ENCODE measurements at places on chromosomes 13 and 19. TPM values are rescaled to one million over a fixed set of nuclear protein-coding genes. Genes with fewer than 3 reads are reported as not detected.

DNA sequence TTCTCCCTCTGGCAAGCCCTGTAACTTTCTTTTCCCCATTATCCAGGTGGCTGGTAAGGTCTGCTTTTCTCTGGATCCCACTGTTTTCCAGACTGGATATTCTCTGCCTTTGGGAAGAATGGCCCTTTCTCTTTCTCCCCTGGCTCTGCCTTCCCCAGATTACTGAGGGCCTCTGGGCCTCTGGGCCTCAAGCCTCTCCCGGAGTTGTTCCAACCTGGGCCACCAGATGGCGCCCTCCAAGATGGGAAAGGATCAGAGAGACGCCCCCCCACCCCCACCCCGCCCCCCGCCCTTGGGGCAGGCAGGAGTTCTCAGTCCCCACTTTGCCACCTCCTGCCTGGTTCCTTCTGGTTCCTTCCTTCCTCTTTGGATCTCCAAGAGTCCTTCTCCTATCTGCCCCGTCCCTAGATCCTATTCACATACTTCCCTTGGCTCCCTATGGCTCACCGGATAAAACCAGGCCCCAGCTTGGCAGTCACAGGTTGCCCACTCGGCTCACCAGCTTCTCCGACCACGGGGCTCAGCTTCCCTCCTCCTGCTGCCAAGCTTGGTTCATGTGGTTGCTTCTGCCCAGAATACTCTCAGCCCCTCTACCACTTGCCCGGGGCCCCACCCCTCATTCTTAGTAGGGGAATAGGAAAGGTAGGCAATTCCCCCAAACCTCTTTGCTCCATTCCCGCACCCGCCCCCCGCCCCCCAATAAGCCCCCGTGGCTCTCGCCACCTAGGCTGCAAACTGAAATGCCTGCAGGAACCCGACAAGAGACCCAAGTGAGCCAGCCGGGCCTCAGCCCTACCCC lies 13.1 kb downstream of the EPS8L1 start:
- DNase-seq = no peak

DNA sequence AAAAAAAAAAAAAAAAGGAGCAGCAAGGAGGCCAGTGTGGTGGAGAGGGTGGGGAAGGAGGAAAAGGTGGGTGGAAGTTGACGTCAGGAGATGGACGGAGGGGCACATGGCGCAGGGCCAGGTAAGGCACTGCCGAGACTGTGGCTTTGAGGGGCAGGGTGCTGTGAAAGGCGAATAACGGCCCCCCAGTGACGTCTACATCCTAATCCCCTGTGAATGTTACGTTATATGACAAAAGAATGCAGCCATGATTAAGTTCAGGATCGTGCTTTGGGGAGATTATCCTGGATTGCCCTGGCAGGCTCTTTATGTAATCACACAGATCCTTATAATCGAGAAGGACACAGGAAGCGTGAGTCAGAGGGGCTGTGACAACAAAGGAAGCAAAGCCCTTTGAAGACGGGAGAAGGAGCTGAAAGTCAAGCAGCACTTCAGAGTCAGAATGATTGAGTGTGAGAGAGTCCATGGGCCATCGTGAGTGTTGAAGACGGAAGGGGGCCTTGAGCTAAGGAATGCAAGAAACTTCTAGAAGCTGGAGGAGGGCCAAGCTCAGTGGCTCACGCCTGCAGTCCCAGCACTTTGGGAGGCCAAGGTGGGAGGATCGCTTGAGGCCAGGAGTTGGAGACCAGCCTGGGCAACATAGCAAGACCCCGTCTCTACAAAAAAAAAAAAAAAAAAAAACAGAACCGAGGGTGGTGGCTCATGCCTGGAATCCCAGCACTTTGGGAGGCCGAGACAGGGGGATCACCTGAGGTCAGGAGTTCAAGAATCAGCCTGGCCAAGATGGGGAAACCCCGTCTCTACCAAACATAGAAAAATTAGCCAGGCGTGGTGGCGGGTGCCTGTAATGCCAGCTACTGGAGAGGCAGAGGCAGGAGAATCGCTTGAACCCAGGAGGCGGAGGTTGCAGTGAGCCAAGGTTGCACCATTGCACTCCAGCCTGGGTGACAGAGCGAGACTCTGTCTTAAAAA lies 13.8 kb upstream of the CEACAM16 start:
- no peak for DNase-seq

DNA sequence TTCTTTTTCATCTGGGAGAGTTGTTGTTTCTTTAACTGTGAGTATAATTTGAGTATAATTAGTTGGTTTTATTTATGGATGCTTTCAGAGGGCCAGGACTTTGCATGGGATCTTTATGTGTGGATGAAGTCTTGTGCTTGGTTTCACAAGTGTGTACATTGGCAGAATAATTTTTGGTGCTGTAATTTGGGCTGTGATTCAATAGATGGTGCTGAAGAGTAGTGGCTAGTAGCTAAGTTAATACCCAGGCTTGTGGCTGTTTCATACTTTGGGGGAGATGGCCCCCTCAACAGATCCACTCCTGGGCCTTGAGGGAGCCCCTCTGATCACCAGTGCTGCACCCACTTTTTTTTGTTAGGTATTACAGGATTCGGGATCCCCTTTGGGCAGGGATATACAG lies 1142.4 kb downstream of the SLITRK1 start:
- no peak for DNase-seq

- no peak for DNase-seq
Measured at GRCh38 chr13:78589206-78589605, 14.1 kb downstream of the POU4F1 start.

- no peak for DNase-seq
Measured at GRCh38 chr19:3977242-3978143, 6.6 kb upstream of the DAPK3 start.

- DNase-seq = no peak
Measured at GRCh38 chr13:66210677-66211076, 1019.5 kb downstream of the PCDH9 start.

- no peak for DNase-seq
Measured at GRCh38 chr13:34358811-34359513, 541.0 kb downstream of the RFC3 start.

ZNF226 gene
- 23.5 TPM for polyA plus RNA-seq

Data from left renal pelvis (tissue), 4 donors.